ENCODE measurements at places on chromosomes 5 and 9.

- no peak for DNase-seq
These were observed 23.9 kb downstream of the SECISBP2 start for GRCh38 chr9:89342213-89342612.

GRCh38 chr9:133740911-133741310, 2.8 kb upstream of the SARDH start:
- DNase-seq, result no peak

DNA sequence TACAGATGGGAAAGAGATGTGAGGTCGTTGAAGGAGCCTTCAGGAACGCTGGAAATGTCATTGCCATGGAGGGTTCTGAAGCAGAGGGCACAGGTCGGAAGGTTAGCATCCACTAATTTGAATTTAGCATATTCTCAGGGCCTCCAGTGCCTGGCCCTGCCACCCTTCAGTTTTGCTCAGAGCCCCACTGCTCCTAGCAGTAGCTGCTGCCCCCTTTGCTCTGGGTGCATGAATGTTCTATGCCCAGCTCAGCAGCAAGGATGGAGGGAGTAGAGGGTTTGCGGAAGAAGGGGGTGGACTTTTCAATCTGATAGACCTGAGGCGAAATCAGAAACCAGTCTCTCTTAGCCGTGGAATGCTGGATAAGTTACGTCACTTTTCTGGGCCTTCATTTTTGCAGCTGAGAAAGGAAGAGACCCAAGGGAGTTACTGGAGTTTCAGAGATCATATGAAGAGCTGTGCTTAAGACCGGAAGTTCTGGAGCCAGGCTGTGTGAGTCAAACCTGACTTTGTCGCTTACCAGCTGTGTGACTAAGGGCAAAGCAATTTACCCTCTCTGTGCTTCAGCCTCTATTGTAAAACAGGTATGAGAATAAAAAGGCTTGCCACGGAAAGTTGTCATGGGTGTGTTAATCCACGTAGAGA, 133.2 kb upstream of the PANK3 start:
- peak; percentile 34 for DNase-seq

DNA sequence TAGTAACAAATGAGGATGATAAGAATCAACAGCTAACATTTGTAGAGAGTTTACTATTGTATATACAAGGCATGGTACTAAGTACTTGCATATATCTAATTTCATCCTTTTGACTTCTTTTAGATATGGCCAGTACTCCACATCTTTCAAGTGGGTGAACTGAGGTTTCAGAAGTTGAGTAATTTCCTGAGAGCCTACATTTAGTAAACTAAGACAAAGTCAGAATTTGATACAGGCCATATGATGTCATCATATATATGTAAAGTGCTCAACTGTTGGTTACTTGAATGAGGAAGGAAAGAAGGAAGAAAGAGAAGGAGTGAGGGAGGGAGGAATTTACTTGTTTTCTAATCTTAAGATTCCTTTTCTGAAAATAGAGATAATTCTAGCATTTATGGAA, 52.8 kb downstream of the GRIA1 start:
- no peak for DNase-seq

DNA sequence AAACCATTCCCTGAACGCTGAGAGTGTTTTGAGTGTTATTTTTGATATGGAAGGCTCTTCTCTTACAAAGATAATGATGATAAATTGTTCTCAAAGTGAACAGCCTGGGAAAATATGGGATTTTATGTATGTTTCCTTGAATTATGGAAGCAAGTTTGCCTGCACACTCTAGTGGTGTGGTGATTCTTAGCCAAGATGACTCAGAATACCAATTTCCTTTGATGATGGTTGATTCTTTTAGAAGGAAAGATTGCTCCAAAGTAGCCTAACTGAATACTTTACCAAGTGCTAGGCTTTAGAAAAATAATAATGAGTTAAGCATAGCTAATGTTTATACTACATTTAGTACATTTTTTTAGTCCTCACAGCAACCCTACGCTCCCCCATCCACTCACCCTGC, 243.4 kb downstream of the EBF1 start:
- DNase-seq, result no peak

GRCh38 chr5:39194466-39195136, 24.8 kb downstream of the FYB1 start:
- DNase-seq, result no peak

DNA sequence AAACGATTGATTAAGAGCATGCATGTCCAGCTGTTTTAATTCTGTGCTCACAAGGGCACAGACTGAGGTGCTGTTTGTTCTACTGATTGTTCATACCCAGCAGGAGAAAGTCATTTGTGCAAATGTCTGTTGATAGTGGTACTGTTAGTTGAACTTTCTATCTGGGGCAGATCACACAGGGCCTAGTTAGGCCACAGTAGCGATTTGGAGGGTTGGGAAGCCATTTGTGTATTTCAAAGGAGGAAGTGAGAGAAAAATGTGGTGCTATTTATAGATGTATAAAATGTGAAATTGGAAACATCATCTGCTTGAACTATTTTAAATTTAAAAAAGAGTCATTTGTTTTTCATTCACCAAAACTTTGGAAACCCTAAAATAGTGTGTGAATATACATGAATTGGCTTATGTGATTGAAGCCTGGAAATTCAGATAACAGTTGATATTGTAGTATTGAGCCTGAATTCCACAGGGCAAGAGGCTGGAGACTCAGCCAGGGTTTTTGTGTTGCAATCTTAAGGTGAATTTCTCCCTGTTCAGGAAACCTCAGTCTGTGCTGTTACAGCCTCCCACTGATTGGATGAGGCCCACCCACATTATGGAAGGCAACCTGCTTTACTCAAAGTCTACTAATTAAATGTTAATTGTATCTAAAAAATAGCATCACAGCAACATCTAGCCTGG, 162.0 kb upstream of the CDKN2B start:
- DNase-seq, result no peak

- DNase-seq, result no peak
These were observed 121.0 kb downstream of the NREP start for GRCh38 chr5:111635916-111636570.

DNA sequence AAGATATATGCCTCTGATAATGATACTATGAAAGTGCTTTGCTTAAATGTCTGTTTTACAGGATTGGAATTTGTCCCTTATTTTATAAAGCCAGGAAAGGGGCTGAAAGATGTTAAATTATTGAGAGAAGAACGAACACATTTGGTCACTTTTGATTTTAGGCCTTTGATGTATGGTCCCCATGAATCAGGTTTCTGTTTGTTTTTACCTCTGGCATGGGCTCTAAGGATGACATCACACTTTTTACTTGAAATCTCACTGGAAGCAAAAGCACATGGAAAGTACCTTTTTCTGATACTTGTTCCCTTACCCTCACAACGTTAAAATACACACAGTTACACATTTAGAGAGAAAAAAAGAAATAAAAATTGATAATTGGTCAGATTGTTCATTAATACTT, 6.9 kb downstream of the OTULIN start:
- DNase-seq, result no peak

DNA sequence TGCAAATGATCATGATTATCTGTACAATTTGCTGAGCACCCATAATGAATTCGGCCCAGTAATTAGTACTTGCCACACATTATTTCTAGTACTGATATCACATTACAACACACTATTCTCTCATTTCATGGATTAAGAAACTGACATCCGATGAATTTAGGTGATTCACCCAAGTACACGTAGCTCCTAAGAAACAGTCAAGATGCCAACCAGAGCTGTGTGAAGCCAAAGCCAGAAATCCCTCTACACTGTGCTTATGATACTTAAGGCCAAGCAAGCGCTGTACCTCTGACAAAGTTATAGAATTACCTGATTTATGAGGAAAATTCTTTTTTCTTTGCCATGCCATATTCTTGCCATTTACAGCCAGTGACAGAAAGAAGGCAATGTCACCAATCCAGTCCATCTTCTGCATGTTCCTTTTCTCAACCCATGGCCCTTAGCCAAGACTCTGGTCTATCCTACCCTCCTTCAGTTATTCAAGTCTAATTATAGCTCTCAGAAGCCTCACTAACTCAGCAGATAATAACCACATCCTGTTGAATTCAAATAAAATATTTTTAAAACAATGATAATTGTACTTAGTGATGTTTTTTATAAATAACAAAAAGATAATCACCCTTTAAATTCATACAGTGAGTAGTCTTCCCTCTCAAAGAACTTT, 74.3 kb upstream of the PTGER4 start:
- no peak for DNase-seq

GRCh38 chr9:1337169-1337568, 287.0 kb downstream of the DMRT2 start:
- no peak for DNase-seq

DNA sequence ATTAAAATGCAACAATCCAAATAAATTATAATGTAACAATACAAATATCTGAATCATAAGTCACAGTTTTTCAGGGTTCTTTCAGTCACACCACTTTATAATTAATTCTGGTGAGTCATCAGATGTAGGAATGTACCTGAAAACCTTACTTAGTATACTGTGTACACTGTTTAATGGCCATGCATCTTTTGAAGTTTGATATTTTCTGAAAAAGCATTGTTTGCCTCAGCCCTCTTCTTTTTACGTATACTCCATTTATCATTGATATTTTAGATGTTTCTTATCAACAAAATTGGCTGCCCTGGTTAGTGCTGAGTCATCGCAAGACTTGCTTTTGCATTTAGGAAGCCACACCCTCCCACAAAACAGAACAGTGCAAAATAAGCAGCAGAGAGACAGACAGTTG, 218.6 kb downstream of the PJA2 start:
- DNase-seq, result no peak

DNA sequence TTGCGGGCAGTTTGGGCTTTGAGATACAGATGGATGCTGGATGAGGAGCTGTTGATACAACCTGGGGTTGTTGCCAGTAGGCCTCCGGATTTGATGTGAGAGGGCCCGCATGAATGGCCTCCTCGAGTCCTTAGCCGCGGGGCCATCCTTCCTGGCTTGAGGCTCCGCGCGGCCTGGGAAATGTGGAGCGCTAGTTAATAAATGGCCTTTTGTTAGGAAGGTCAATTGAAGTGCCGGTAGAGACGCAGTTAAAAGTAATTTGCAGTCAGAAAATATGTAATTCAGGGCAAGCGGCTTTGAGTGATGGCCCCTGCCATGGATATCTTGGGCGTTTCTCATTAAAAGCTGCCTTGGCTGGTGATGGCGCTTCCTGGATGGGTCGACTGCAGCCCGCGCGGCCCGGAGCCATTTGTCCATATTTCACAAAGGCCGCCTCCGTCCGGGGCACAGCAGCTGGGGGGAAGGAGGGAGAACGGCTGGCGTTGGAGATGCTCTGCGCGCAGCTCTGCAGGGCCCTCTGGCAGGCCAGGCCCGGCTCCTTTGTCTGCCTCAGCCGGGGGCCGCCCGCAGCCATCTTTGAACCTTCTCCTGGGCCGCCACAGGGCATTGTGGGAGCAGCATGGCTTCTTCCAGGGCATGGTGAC, 11.2 kb downstream of the MVB12B start:
- no peak for DNase-seq

DNA sequence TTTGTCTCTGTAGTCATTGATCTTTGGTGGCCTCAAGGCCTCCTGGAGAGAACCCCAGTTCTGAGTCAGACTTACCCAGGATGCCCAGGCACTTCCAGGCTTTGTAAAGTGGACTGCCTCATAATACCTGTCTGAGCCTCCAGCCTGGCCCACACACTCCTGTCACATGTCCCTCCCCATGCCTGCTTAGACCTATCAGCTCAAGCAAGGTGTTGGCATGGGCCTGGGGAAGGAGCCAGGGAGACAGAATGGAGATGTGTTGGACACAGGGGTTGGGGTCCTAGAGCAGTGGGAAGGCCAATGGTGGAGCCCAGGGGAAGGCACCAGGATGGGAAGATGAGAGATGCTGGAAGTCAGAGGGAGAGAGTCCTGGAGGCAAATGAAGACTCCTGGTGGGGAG, 136.2 kb downstream of the CFAP90 start:
- no peak for DNase-seq

- no peak for DNase-seq
These were observed 220.2 kb downstream of the AGTPBP1 start for GRCh38 chr9:85521371-85522197.

DNA sequence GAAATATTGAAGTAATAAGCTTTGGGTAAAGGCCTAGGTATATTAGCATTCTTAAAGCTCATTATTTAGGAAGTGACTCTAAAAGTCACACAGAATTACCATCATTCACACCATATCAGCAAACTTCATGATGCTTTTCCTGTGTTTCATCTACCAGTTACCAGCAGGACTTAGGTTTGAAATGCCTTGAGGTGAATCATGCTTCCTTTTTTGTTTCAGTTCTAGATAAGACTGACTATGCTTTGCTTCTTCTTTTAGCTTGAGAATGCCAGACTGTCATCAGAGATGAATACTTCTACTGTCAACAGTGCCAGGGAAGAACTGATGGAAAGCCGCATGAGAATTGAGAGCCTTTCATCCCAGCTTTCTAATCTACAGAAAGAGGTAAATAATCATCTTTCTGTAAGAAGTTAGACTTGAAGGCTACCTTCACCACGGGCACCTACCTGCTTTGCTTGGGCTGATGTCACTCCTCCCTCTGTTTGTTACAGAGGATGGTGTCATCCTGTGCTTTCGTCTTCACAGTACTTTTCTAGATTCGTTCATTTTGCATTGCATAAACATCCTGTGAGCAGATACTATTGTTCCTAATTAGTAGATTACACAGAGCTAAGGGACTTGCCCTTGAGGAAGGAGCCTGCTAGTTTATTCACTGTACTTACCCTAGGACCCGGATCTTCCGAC, 34.7 kb downstream of the LMNB1 start:
- no peak for DNase-seq

GRCh38 chr9:134223091-134223490, 58.7 kb upstream of the RNU6ATAC start:
- DNase-seq, result no peak

GRCh38 chr5:76099756-76100155, 16.6 kb downstream of the SV2C start:
- no peak for DNase-seq

DNA sequence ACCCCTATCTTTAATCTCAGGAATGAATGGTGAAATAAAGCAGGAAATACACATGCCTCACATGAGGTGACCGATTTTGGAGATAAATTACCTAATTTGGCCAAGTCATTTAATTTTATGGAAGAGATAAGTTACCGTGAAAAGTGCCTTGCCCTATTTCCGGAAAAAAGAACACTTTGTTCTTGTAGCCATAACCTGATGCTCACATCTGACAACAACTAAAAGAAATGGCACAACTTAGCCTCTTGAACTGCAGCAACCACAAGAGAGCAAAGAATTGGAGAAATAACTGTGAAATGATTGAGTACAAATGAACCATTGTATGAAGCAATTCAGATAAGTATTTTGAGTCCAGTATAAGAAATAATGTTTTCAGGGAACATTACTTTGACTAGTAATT, 628.1 kb upstream of the TYRP1 start:
- no peak for DNase-seq

- DNase-seq, result no peak
These were observed 109.3 kb downstream of the DAPK1 start for GRCh38 chr9:87606841-87607521.

GRCh38 chr9:123005964-123006363, 27.5 kb upstream of the GPR21 start:
- DNase-seq, result no peak

GRCh38 chr5:71719063-71719964, at the start of gene CARTPT:
Gene CARTPT (plus strand): TSS chr5:71719275. CDS start chr5:71719294, 19 bp downstream.
- peak; percentile 59 for DNase-seq

DNA sequence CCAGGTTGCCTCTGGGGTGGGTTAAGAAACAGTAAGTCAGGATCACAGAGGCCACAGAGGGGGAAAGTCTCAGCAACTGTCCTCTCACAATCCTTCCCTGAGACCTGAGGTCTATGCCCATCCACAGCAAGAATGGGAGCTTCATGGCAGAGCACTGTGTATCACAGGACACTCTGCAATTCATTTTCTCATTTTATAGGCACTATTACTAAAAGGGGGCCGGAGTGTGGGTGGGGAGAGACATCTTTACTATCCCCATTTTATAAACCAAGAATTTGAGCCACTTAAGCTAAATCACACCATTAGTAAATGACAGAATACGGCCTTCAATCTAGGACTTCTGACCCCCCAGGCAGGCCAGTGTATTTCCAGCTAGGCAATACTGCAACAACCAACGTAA, 79.9 kb downstream of the LHFPL2 start:
- no peak for DNase-seq

All from right forelimb (tissue), 1 donor.